Stimulated activated CD4-positive, alpha-beta T cell treated with anti-CD3 and anti-CD28 coated beads, Interleukin-1b, Interleukin-23, amount 100 ng/mL, for 4 hours (primary cell): ENCODE measurements at places on chromosomes 12 and 14.

DNA sequence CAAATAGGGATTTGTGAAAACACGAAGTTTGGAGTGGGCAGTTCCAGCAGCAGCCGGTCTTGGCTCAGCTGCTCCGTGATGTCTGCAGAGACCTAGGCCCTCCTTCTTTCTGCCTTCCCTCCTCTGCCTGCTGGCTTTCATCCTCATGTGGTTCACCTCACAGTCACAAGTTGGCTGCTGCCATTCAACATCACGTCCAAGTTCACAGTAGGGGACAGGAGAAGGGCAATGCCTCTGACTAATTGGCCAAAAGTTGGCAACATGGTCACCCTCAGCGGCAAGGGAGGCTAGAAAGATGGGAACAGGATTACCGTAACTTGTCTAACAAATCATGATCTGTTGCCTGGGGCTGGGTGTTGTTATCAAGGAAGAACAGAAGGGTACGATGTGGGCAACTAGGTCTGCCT is 7.8 kb upstream of the CACNA2D4 start:
- no peak for DNase-seq

- DNase-seq, result no peak
These were observed 65.9 kb upstream of the OTOGL start for GRCh38 chr12:80033448-80033847.

- no peak for DNase-seq
These were observed 398.4 kb downstream of the NUAK1 start for GRCh38 chr12:105740369-105740768.

- no peak for DNase-seq
These were observed 226.7 kb upstream of the ABCD2 start for GRCh38 chr12:39846304-39846703.

DNA sequence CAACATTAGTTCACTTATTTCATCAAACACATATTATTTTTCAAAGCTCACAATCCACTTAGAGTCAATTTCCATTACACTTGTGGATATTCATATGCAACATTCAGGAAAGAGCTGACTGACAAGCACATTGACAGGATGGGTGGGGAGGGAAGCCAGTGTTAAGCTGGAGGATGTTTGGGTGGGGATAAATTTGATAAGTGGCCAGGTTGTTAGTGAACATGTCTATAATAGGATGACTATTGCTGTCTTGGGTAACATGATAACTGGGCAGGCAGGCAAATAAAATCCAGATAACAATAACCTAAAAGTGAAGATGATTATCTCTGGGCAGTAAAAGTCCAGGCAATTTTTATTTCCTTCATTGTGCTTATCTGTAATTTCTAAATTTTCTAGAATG is 73.8 kb upstream of the OSBPL8 start:
- DNase-seq, result no peak

DNA sequence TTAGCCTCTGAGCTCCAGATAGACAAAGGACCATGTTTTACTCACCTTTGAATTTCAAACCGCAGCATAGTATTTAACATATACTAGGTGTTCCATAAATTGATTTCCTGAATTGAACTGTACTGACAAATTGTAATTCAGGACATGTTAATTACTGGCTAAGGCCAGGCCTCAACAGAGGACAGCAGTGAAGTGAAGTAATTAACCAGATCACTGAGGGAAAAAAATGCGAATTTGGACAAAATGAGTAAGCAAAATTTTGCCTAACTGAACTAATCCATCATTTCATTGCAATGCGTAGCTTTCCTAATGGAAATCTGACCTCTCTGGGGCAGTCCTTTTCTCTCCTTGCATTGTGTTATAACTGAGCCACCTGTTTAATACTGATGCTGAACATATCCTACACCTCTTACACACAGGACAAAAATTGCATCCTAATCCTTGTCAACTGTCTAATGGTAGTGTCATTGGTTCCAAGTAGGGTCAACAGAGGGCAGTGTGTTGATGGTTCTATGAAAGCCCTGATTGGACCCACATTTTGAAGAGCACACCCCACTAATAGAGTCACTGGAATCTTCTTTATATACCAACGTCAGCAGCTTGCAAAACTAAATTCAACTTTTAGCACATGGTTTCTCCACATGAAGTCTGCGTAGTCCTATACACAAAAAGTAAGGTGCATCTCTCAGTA is 148.4 kb downstream of the SLC25A21 start:
- DNase-seq, result no peak

- no peak for DNase-seq
These were observed 18.3 kb upstream of the GXYLT1 start for GRCh38 chr12:42162965-42163364.

DNA sequence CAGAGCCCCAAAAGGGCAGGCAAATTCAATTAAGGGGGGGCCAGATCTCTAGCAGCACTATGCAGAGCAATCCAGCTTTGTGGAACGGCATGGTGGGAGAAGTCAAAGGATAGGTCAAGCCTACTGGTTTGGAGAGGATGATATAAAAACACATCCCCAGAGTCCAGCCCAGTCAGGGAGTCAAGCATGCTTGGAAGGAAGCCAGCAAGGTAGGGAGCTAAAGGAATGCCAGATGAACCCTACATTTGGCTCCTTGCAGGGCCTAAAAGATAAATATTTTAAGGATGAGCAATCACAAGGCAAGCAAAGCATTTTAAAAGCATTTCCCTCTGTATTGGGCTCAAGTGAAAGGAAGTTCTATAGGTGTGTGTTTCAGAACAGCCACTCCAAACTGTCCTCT is 21.4 kb downstream of the KCTD10 start:
- DNase-seq, result no peak

DNA sequence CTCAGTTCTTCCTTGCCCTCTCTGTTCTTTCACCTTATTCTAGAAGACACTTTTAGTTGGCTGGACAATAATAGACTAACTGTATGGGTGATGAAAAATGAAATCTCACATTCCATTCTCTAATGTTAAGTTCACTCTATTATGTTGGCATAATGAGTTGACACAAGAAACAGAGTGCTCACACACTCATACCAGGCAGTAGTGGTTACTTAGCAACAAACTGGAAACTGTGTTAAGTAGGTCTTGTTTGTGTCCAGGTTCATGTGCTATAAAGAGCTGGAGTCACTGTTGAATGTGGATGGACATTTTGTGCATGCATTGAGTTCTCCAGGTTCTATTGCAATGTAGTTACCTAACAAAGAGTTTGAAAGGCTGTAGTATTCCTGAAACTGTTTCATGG is 16.9 kb upstream of the PPP4R4 start:
- no peak for DNase-seq

GRCh38 chr12:82524641-82525040 is 162.1 kb upstream of the TMTC2 start:
- no peak for DNase-seq
